ENCODE measurements at places on chromosomes 12 and 14.

DNA sequence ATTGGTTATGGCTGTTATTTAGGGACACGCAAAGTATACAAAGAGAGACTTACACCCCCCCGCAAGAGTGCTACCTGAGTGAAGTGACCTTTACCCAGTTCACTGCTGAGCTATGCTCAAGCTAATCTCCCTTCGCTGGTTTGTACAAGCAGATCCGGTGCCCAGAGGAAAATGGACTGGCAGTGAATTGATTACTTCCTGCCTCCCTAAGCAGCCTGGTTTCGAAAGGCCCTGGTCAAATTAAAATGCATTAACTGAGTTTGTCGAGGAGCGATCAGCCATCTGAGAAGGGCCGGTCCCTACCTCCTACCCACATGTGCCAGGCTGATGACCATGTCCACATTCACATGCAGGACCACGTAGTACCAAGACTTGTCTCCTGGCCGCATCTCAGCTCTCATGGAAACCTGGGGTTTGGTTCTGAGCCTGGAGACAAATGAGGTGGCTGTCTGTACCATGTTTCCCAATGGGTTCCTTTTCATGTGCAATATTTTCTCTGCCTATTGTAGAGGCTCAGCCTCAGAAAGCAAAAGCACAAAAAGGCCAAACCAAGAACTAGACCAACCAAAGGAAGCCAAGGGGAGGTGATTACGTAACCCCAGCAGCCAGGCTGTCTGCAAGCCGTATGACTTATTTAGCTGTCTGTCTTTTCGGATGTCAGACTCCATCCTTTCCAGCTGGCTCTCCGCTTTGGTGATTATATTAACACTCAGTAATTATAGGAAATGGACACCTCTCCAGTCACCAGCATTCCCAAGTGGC, 284.7 kb upstream of the PWP1 start:
- no peak for DNase-seq

DNA sequence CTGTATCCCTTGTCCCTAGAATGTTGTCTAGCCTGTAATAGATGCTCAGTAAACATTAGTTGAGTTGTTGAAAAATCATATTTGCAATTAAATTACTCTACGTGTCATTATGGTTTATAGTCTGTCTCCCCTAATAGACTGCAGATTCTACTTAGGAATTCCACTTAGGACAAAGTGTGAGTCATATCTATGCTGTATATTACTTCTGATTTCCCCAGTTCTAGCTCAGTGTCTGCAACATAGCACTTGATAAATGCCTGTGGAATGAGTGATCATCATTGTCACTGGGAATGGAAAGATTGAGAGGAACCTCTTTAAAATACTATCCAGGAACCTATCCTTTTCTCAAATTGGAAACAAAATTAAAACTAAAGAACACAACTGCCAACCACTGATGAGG, 99.3 kb downstream of the TBX5 start:
- no peak for DNase-seq

DNA sequence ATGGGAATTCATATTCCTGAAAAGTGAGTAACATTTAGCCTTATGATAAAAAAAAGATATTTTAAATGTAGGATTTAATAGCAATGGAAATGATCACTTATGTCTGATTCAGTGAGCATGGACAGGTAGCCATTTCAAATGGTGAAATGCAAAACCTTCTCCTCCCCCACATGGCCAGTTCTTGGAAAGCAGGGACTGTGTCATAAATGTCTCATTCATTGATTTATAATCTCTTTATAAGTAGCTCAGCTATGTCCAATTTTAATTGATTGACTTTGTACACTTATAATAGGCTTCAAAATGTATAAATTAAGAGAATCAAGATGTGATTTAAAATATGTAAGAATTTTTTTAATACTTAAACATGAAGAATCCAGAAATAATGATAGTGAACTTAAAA, 24.6 kb upstream of the SCFD1 start:
- no peak for DNase-seq

DNA sequence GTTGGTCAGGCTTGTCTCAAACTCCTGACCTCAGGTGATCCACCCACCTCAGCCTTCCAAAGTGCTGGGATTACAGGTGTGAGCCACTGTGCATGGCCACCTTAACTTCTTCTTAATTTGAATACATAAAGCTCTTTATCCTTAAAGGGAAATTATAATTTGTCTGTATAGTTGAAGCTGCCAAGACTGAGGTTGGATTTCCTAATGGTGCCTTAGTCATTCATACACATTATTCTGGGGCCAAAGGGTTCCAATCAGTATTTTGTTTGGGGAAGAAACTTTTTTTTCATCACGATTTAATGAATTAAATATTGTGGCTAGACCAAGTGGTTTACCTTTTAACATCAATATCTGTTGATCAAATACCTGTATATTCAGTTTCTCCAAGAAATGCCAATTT, 135.9 kb downstream of the SYT1 start:
- no peak for DNase-seq

- no peak for DNase-seq
Measured at GRCh38 chr14:86141966-86142365, 612.0 kb downstream of the FLRT2 start.

DNA sequence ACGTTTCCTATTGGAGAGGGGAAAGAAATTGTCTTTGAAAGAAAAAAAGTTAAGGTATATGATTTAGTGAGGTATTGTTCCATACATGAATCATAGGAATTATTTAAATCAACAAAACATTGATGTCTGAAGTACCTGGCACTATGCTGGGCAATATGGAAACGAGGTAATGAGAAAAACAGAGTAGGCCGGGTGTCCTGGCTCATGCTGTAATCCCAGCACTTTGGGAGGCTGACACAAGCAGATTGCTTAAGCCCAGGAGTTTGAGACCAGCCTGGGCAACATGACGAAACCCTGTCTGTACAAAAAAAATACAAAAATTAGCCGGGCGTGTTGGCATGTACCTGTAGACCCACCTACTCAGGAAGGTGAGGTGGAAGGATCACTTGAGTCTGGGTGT, 45.9 kb downstream of the AEBP2 start:
- no peak for DNase-seq

DNA sequence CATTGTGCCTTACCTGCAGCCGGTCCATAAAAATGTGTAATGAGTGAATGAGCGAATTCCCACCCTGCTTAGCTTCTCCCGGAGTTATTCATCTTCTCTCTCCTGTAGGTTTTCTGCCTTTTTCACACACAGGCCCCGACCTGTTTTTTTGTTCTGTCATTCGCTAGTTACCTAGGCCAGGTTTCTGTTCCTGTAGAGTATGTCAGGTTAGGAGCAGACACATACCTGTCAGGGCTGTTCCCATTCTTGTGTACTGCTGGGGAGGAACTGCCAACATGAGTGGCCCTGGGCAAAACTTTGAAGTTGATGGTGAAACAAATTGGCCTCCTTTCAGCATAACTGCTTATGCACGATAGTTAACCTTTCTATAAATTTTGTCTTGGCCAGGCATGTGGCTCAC, 140.1 kb downstream of the SYNE2 start:
- DNase-seq = no peak

GRCh38 chr12:116395396-116395795, 117.9 kb upstream of the MED13L start:
- no peak for DNase-seq
